ENCODE measurements at places on chromosomes 4 and X.

GRCh38 chr4:128320656-128321055 lies 33.0 kb upstream of the PGRMC2 start:
- DNase-seq: no peak

DNA sequence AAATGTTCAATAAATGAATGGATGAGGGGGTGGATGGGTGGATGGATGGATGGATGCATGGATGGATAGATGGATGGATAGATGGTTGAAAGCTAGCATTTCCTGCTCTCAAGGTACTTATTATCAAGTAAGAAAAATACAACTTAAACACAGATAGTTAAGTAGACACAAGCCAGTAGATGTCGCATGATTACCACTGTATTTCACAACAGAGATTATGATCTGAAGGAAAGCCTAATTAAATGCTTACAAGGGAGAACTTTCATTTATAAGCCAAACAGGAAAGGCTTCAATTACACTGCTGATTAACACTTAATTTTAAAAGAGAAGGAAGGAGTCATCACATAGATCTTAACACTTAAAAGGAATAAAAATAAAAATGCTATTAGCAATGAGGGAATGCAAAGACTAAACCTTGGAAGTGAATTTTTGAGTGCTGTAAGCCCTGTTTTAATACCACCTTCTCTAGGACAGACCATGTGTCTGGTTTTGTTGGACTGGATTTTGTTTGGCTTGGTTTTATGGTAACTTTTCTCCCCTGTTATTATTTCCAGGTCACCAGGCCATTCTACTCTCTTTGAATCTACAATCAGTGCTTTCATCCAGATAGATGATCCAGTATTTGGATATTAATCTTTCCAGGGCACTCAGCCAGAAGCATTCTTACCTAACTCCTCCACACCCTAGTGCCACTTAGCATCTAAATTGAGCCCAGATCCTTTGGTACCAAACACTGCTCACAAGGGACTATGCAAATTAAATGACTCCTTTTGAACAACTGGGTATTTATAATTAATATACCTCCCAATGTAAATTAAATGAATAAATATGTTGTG lies 75.5 kb upstream of the SLC39A8 start:
- DNase-seq: no peak

- no peak for DNase-seq
These were observed 3.7 kb upstream of the TEX13D start for GRCh38 chrX:124328765-124329164.

DNA sequence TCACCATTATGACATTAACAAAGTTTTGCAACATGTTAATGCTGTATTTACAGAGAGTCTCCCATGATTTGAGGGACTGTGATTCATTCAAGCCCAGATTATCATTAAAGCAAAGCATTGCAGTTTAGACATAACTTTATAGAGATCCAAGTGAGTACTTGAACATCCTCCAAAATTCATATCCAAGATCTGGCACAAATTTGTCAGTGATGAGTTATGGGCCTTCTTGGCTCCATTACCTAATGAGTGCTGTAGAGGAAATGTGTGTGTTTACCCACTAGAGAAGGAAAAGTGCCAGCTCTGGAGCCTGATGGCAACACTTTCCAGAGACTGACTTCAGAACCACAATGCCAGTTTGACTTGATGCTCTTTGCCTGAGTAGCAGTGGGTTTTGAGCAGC lies 432.3 kb downstream of the GALNTL6 start:
- DNase-seq: no peak

GRCh38 chr4:53130896-53131561 lies 234.8 kb downstream of the SCFD2 start:
- no peak for DNase-seq

GRCh38 chr4:169070895-169071218 lies 60.8 kb upstream of the CBR4 start:
- DNase-seq: no peak

DNA sequence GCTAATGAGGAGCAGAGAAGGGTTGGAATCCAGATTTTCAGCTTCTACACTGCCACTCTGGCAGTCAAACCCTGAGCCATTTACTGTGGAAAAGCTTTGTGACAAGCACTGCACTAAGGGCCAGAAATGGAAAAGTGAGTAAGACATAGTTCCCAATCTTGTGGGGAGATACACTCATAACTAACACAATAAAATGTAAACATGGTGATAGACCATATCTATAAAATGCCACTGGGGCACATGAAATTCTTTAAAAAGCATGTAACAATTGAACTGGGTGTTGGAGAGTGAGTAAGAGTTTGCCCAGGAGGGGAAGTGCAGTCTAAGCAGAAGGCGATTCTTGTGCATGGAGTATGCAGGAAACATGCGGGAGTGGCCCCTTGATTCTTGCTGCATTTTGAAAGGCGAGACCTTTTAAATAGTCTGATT lies 32.0 kb upstream of the ANXA5 start:
- no peak for DNase-seq

GRCh38 chr4:60744767-60745166 lies 455.4 kb upstream of the ADGRL3 start:
- DNase-seq: no peak

- no peak for DNase-seq
These were observed 178.6 kb downstream of the GRXCR1 start for GRCh38 chr4:43071069-43071468.

GRCh38 chr4:157222771-157223160 lies 2.2 kb downstream of the GRIA2 start:
- no peak for DNase-seq

DNA sequence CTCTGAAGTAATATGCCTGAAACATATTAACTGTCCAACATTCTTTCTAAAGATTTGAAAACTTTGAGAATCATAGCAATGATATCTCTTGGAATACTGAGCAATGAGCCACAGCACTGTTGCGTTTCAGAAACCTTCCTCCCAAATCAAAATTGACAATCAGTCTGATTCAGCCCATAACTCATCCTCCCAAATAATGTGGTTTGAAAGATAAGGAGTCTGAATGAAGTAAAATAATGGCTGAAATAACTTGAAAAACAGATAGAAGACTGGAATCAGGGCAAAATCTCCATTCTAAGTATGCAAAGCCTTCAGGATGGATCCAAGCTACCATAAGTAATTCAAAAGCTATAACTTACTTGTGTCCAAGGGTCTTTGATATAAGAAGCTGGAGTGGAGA lies 98.6 kb upstream of the PLS3 start:
- DNase-seq: no peak

GRCh38 chrX:71215338-71215912 lies 7.6 kb upstream of the GJB1 start:
- DNase-seq: no peak

DNA sequence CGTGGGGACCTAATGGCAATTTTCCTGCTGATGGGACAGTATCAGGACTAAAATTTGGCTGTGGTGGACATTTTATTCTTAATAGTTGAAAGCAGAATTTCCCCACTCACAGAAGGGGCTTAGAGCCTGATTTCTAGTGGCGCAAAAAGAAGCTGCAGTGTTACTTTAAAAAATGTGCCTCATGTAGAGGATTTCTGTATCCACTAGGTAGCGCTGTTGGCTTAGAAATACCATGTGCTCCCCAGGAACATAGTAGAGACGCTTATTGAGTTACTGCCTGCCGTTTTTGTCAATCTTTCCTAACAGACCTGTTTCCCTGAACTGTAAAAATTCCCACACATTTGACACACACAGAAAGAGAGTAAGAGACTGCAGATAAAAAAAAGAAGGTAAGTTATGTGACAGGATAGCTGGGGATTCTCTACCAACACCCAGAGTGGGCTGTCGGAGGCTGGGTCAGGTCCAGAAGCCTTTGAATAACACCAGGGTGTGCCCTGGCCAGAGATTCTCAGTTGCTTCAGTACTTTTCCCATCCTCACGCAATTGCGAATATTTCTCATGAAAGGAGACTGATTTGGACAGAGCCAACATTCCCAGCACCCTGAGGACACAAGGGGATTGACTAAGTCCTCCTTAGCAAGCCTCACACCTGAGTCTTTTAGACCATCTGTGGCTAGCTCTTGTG lies 88.4 kb downstream of the ZXDA start:
- DNase-seq: no peak

- no peak for DNase-seq
These were observed 77.4 kb downstream of the MGST2 start for GRCh38 chr4:139743027-139743426.

DNA sequence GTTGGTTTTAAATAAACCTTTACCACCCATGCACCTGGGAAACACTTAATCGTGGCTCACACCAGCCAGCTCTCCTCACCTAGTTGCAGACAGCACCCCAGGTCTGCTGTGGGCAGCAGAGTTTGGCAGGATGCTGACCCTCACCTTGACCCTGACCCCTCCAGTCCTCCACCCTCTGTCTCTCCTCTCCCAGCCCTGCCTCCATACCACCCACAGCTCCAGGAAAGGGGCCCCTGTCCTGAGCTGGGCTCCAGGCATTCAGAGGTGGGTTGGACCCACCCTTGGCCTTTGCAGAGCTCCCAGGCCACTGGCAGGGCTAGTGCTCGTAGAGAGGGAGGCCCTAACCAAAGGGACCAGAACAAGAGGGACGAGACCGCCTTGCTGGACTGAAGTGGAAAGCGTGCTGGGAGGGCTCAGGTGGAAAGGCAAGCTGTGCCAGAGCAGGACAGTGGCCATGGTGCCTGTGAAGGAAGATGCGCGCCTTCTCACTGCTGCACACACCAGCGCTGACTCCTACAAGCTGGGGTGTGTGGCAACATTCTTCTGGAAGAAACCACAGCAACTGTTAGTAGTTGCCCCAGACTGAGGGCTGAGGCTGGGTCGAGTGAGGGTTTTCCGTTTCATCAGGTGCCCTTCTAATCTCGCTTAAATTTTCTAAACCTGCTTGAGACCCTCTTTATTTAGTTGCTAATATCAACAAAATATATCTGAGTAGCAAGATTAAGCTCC lies 10.7 kb upstream of the S100P start:
- DNase-seq: no peak

- DNase-seq: no peak
These were observed 11.0 kb upstream of the OTC start for GRCh38 chrX:38341442-38341841.

- DNase-seq: no peak
These were observed 50.9 kb downstream of the IDS start for GRCh38 chrX:149453906-149454822.

- DNase-seq: no peak
These were observed 12.9 kb downstream of the TMEM184C start for GRCh38 chr4:147629783-147630730.

- no peak for DNase-seq
These were observed 262.6 kb downstream of the STIM2 start for GRCh38 chr4:27123123-27123768.

GRCh38 chr4:156941940-156942548 lies 29.6 kb downstream of the PDGFC start:
- DNase-seq: no peak

GRCh38 chr4:38368613-38369012 lies 295.4 kb upstream of the KLF3 start:
- DNase-seq: no peak

GRCh38 chrX:38669428-38669827 lies 108.1 kb downstream of the TSPAN7 start:
- DNase-seq: no peak

DNA sequence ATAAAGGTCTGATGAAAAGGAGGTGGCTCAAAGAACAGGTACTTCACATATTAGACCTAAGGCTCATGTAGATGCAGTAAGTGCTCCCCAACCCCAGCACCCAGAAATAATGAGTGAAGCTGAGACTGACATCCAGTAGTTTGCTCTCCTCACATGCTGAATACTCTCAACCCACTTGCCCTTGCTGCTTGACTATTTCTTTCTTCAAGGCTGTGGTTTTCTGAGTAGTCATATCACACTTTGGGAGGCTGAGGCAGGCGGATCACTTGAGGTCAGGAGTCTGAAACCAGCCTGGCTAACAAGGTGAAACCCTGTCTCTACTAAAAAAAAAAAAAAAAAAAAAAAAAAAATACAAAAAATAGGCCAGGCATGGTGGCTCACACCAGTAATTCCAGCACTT lies 51.5 kb upstream of the PRPS1 start:
- DNase-seq: no peak

DNA sequence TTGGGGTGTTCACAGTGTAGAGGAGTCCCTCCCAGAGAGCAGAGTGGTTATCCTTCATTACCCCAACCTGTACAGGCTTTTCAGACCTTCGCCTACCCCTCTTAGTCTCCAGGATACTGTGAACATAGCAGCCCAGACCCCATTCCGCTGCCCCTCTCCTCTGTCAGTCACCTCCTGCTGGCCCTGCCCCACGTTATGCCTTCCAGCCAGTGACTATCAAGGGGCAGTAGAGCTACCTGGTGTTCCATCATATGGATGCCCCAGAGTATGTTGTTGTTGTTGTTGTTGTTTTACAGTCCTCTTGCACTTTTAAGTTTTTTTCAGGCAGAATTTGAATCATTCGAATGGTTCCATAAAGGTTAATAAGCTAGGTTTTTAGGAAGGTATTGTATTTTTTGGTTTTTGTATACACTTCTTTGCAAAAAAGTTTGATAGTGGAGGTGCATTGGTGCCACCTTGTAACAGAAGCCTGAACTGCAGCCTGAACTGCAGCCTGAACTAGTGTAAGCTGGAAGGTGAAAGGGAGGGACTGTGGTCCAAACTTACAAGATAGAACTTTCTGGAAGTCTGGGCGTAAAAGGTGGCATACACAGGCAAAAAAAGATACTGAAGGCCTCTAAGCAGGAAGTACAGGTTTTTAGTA lies 101.4 kb upstream of the RAB40AL start:
- no peak for DNase-seq

GRCh38 chr4:1472148-1472797 lies 66.0 kb upstream of the NKX1-1 start:
- no peak for DNase-seq

GRCh38 chrX:69158166-69158980 lies 6.9 kb downstream of the PJA1 start:
- DNase-seq: no peak

GRCh38 chr4:128868758-128869157 lies 59.3 kb downstream of the JADE1 start:
- no peak for DNase-seq

- no peak for DNase-seq
These were observed 23.3 kb downstream of the F8A3 start for GRCh38 chrX:155434906-155435743.

Data from stimulated activated CD4-positive, alpha-beta T cell treated with anti-CD3 and anti-CD28 coated beads, TNF-alpha, amount 100 ng/mL, for 4 hours (primary cell).